ENCODE measurements at places on chromosomes 7 and 10. TPM values are rescaled to one million over a fixed set of nuclear protein-coding genes. Genes with fewer than 3 reads are reported as not detected.

SMKR1 gene
- not detected for total RNA-seq

LRRD1 gene
- total RNA-seq, result not detected

PAPOLB gene
- total RNA-seq, result not detected

PTPN12 gene
- 48.1 TPM for total RNA-seq

DNA sequence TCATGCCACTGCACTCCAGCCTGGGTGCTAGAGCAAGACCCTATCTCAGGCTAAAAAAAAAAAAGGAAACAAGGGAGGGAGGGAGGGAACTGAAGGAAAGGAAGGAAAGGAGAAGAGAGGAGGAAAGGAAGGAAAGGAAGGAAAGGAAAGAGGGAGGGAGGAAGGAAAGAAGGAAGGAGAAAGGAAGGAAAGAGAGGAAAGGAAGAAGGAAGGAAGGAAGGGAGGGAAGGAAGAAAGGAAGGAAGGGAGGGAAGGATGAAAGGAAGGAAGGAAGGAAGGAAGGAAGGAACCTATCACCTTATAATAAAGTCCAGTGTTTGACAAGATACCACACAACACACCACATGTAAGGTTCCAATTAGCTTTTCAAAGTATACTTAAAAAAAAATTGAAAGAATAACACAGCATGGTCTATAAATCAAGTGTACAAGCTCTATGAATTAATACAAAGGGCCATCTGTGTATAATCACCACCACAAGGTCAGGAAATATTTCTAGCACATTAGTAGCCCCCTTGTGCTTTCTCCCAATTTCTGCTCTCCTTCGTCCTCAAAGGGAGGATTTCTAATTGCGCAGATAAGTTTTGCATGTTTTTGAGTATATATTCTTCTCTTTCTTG is 26.4 kb downstream of the RNF216 start:
- no peak for DNase-seq

GRCh38 chr7:139673230-139673629 is 104.6 kb downstream of the HIPK2 start:
- no peak for DNase-seq

DNA sequence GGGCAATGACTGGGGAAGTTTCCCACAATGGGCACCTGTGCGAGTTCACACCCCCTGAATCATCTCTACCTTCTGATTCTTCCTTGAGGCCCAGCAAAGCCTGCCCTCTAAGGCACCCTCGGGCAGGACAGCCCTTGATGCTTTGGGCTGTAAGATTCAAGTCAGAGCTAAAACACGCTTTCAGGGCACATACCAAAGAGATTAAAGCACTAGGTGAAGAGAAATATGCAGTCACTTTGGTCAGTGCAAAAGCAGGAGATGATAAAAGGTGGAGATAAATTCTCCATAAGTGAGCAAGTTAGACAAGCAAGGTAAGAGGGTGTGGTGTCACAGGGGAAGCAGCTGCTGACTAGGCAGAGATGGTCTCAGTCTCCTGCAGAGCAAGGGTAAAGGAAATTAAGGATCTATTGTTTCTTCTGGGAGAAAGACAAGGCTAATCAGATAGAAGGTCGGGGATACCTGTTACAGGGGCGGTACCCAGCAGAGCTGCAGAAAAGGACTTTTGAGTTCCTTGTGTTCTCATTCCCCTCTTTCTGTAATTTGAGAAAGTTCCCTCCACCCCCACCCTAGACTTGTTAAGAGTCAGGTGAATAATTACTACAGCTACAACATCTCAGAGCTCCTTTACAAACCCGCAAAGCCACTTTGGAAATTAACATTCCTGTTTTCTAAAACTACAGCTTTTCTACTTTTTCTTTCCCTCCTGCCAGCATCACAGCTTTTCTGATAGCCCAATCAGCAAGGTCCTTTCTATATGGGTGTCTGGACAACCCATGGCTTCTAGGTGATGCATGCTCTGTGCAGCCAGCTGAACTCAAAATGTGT is 26.4 kb downstream of the PDLIM1 start:
- no peak for DNase-seq

DNA sequence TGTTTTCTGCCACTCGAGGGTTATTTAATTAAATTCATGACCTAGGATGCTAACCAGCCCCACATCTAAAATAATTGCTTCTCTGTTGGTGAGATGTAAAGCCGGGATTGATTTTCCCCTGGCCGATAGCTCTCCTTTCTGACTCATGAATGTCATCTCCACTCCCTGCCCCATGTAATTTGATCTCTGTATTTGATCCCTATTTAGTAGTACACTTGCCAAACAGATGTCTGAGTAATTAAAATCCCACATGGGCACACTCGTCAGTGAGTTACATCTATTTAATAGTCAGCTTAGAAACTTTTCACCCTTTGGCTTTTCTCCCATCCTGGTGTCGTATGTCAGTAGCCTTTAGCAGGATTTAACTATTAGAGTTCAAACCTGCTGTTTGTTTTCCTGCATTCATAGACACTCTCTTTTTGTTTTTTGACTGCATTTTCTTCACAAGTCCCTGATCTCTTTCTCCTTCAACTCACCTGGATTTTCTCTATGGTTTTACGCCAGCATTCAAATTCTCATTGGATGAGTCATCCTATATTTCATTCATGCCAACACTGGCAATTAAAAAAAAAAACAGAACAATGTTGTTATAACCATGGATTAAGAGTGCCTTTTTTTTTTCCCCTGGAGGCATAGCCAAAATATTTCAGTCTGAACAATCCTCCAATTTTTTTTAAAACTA is 82.7 kb downstream of the SPAG6 start:
- DNase-seq, result no peak
